ENCODE measurements at places on chromosomes 6 and 20.

- no peak for DNase-seq
These were observed 53.3 kb upstream of the EYA4 start for GRCh38 chr6:133187657-133188453.

GRCh38 chr20:25039697-25040437 is 18.1 kb downstream of the ACSS1 start:
- DNase-seq, result no peak

DNA sequence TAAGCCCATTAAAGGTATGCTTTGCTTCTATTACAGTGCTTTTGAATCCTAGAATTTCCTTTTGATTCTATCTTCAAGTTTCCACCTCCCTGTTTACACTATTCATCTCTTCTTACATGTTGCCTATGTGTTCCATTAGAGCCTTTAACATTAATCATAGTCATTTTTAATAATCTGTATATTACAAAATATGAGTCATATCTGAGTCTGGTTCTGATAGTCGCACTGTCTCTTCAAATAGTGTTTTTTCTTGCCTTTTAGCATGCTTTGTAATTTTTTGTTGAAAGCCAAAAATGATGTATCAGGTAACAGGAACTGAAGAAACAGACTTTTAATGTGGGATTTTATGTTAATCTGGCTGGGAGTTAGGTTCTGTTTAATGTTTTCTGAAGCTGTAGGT is 68.4 kb downstream of the DNAAF9 start:
- no peak for DNase-seq

GRCh38 chr6:109441069-109441816 is 719 bp downstream of the SMPD2 start:
- DNase-seq, result peak; percentile 28

- no peak for DNase-seq
These were observed 41.7 kb downstream of the ARFGEF2 start for GRCh38 chr20:48962976-48963771.

- no peak for DNase-seq
These were observed 101.6 kb downstream of the PRKN start for GRCh38 chr6:162625846-162626540.

GRCh38 chr20:5128886-5129285 is 2.1 kb downstream of the CDS2 start:
- no peak for DNase-seq

- no peak for DNase-seq
These were observed 65.2 kb downstream of the EDN1 start for GRCh38 chr6:12355354-12355753.

DNA sequence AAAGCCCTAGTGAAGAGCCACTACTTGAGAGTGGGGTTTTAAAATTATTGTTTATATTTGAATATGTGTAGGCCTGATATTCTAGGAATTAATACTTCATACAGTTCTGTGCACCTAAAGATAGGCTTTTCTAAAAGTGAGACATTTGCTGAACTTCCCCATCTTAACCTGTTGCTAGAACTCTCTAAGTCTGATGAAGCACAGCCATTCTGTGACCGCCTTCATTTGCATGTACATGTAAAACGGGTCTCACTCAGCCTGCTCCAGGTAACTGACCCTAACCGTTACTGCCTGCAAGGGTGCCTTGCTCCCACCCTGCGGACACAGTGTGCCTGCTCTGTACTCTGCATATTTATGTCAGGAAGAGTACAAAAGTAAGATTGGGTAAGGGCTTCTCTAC is 44.3 kb upstream of the IRF4 start:
- DNase-seq, result no peak

GRCh38 chr20:658731-659291 is 5.8 kb upstream of the SRXN1 start:
- no peak for DNase-seq

GRCh38 chr6:35443341-35444030 is 8.7 kb upstream of the FANCE start:
- DNase-seq, result no peak

DNA sequence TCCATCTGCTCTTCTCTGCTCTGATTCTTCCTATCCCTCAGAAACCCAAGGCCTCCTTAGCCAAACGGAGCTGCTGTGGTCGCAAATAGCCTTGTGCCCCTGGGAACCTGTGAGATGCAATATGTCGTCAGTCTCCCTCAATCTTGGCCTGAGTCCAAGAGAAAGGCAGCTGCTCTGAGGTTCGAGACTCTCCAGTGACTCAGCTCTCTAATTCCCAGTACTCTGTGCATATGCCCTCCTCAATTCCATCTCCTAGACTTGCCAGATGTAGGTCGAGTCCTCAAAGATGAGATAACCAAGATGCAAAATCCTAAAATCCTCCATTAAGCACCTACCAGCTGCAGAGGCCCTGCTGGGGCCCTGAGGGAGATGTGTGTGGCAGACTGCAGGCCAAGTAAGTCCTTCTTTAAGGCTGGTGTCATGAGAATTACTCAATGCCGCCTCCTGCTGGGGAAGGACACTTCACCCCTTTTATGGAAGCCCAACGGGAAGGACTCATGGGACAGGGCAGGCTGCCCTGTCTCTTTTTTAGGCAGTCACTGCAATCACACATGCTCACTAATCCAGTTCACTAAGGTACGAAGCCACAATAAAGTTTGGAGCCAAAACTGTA is 28.5 kb downstream of the C6orf15 start:
- DNase-seq, result no peak

- no peak for DNase-seq
These were observed 133.9 kb upstream of the NEDD9 start for GRCh38 chr6:11366183-11366933.

DNA sequence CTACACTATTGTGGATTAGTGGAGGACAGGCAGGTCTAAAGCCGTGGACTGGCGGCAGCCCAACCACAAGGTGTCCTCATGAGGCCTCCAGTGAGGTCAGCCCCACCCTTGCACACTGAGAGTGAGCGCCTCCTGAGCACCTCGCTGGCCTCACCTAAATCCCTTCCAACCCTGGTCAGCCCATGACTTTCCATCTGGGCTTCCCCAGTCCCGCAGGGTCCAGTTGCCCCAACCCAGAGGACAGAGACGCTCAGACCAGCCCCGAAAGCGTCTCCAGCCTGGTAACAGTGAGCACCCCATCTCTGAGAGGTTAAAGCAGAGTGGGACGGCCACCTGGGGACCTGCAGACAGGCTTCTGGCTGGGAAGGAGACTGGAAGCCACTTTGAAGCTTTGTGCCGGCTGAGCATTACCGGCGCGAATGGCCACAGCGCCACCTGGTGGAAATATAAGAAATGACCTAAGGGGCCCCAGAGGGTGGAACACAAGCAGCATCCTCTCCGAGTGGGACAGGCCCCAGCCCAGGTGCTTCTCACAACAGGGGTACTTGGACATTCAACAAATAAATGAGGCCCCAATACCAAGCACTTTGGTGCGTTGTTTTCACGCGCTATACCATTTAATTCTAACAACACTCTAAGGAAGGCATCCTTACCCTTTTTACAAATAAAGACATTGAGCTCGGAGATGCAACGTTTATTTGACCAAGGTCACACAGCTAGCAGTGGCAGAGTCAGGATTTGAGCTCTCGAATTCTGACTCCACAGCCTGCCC is 65.7 kb upstream of the TOP1 start:
- DNase-seq, result peak; percentile 57

DNA sequence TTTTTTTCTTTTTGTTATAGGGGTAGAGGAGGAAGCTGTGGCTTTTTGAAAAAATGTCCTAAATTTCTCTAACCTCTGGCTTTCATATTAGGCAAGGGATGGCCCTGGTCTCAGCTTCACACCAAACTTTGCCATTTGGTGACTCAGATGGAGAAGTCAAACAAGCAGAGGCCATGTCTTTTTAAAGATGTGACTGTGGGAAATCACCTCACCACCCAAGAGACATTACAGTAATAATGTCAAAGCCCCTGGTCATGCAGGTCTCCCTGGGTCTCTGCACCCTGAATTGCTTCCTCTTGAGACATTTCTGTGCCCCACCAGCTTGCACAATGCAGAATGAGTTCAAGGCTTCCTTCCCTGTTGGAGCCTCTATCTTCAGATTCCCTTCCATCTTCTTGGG is 39.5 kb upstream of the ADGRF5 start:
- DNase-seq, result no peak

DNA sequence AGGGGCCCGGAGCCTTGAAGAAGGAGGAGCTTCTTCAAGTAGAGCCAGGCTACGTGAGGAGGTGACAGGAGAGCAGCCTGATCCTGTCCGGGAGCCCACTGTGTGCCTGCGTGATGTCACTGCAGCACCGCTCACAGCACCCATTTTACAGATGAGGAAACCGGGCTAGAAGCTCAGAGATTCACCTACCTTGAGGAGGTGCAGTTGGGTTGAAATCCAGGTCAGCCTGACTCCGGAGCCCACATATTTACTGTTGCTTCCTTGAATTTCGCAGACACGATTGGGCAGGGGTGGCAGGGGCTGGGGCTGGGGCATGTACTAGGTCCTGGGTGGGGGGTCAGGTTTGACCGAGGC is 12.5 kb downstream of the VSTM2L start:
- no peak for DNase-seq

DNA sequence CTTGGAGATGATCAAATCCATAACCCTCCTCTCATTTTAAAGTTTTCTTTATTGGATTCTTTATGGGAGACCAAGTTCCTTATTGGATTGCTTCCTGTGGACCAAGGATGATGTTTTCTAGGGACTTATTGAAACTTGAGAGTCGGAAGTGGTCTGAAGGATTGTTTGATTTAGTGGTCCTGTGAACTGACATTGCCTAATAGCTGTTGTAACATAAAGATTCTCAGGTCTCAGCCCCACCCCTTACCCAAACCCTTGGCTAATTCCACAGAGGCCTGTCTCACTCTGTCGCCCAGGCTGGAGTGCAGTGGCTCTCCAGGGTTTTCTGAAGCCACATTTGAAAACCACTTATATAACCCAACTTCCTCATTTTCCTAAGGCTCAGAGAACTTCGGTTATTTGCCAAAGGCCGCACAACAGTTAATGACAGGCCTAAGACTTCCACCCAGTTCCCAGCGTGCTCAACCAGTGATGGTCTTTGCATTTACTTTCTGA is 77.0 kb downstream of the ATXN1 start:
- DNase-seq, result no peak
